Cardiac fibroblast (primary cell): ENCODE measurements at places on chromosomes 6 and 20.

DNA sequence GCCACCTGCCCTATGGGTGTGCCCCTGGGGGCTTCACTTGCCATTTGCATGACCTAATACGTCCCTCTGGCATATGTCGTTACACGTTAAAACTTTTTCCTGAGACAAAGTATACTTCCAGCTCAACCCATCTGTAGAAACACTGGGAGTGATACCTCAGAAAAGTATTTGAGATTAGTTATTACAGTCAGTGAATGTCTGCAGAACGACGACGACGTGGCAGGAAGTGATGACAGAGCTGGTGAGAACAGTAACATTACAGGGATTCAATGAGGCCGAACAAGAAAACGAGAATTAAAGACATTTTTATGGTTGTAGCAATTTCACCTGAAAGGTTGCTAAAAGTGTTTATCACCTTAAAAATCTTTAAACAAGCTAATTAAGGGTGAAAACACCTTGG is 40.2 kb downstream of the SASH1 start:
- no peak for DNase-seq

GRCh38 chr6:110563711-110564110 is 87.3 kb upstream of the SLC22A16 start:
- no peak for DNase-seq

GRCh38 chr6:170013815-170014214 is 262.4 kb downstream of the ERMARD start:
- DNase-seq: no peak

- peak; percentile 5 for DNase-seq
Measured at GRCh38 chr20:18304618-18305017, 16.3 kb downstream of the ZNF133 start.

GRCh38 chr20:50826121-50826520 is 31.3 kb downstream of the BCAS4 start:
- DNase-seq: no peak

- no peak for DNase-seq
Measured at GRCh38 chr6:7214468-7214867, 98.5 kb downstream of the SSR1 start.

DNA sequence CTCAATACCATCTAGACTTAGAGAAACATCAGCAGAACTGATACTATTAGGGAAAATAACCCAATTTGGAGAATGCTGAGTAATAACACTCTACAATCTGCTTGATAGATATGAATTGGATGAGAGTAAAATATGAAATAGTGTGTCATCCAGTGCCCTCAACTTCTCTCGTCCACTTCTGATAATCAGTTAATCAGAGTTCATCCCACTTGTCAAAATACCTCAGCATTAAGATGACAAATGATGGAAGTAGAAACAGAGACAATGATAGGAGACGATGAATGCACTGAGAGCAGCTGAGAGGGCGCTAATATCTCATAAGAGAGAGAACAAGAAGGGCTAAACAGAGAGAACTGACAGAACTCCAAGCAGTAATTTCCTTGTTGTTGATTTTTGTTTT is 699.6 kb downstream of the EPHA7 start:
- DNase-seq: no peak

GRCh38 chr20:10610251-10610650 is 63.5 kb downstream of the JAG1 start:
- DNase-seq: peak; percentile 48

- DNase-seq: peak; percentile 94
Measured at GRCh38 chr6:121522265-121522664, 86.8 kb downstream of the GJA1 start.

- no peak for DNase-seq
Measured at GRCh38 chr6:19435755-19436154, 401.4 kb upstream of the ID4 start.

DNA sequence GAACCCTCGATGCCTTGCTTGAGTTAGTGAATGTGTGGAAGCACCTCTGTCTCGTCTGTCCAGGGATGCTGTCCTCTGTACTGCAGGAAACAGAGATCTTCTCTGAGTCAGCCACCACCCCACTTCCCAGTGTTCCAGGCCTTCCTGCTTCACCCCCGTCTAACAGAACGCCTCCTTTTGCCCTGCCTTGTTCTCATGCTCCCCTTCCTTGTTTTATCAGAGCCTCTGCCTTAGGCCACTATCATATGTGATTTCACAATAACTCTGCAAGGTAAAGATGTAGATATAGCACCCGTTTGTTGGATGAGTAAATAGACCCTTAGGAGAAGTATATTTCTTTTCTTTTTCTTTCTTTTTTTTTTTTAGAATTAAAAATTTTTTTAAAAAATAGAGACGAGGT is 106.7 kb upstream of the CLDN20 start:
- DNase-seq: no peak

DNA sequence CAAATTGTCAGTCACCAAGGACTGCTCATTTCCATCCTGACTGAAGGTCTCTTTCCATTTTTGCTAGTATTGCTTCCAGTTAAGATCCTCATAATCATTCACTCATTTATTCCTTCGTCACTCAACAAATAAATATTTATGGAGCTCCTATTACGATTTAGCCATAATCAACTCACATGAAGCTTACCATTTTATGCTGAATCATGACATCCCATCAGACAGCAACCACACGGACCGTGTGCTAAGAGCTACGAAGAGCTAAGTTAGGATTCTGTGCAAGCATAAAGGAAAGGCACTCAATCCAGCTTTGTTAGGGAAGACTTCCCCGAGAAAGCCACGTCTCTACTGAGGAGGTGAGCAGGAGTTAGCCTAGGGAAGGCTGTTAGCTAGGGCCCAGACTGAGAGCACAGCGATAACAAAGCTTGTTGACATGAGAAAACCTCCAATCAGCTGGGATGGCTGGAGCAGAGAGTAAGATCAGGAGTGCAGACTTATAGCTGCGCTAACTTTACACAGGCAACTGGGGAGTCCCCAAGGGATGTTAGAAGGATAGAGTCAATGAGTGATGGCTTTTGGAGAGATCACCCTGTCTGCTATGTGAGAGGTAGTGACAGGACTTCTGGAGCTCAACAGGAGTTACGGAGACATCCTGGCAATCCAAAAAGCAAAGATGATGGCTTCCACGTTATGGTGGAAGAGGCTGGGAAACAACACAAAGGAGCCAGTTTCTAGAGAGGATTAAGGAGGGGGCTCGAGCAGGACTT is 2.6 kb upstream of the GID8 start:
- DNase-seq: no peak

GRCh38 chr6:142013875-142014495 is 118.7 kb upstream of the GJE1 start:
- DNase-seq: no peak
